HS-27A (cell line): ENCODE measurements at places on chromosomes 12 and 14.

DNA sequence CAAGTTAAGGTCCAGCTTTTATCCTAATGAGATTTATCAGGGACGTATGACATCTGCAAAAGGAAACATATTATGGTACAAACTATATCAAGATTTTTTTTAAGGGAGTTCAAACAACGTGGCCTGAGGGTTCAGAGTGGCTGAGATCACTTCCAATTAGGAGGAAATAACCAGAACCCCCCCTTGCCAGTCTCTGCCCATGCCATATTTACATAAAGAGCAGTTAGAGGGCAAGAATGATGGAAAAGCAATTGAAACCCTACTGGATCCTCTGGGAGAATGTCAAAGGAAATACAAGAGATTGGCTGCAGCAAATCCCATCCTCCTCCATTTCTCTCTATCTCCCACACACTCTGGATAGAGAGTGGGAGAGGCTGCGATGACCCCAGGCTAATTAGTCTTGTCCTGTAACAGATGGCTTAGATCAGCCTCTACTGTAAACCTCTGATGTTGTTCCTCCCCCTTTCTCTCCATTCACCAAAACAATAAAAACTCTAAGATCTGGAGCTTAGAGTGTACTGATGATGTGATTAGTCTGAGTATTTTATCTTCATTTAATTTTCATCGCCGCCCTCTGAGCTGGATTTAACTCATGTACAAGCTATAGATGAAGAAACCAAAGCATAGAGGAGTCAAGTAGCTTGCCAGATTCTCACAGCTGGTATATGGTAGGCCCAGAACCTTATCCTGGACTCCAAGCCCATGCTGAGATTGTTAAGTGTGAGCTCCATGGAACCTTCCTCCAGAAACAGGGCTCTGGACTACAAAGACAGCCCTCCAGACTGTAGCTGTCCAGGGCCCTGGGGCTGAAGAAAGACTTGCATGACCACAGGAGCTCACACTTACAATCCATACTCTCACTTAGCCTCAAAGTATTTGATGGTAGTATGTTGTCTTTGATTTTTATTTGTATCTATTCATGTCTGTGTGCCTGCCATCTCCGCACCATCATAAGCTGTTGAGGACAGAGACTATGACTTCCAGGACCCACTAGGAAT is 54.1 kb upstream of the GNG2 start:
- no peak for DNase-seq

DNA sequence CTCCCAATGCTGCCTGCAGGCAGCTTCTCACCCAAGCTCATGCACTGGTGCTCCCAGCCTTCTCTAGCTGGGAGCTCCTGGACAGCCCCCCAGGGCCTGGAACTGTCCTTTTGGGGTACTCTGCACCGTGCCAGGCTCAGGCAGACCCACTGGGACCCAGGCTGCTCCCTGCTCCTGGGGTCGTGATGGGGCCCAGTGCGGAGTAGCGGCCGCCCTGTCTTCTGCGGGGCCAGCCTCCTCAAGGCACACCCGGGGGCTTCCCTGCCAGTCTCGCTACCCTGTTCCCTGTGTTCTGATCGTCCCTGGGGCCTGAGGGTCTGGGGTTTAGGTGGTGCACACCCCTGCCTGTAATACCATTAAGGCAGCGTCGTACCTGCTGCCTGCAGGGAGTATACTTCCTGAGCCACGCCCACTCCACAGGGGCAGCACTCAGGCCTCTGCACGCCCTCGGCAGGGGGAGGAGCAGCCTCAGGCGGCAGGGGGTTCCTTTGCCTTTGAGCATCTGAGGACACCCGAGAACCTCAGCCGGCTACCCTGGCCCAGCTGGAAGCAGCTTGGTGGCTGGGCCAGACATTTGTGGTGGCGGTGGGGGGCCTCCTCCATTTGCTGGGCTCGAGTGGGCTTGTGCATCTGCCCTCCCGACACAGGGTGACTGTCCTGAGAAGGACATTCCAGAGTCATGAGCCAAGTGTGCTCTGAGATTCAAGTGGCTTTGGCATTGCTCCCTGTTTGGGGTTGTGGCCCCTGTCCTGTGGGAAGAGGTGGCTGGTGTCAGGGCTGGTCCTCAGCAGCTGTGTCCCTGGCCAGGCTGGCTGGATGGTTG is 9.2 kb upstream of the CRIP2 start:
- no peak for DNase-seq

DNA sequence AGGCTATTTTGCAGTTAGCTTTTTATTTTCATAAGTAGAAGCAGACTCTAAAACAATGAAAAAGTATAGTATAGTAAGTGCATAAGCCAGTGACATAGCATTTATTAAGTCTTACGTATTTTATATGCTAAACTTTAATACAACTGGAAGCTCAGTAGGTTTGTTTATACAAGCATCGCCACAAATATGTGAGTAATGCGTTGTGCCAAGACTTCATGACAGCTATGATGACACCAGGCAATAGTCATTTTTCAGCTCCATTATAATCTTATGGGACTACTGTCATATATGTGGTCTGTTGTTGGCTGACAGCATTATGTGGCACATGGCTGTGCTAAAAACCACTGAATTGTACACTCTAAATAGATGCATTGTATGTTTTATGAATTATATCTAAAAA is 40.3 kb downstream of the SLC38A2 start:
- DNase-seq: peak; percentile 52

- no peak for DNase-seq
Observed at GRCh38 chr14:20782280-20782890, 1.3 kb downstream of the RNASE6 start.

DNA sequence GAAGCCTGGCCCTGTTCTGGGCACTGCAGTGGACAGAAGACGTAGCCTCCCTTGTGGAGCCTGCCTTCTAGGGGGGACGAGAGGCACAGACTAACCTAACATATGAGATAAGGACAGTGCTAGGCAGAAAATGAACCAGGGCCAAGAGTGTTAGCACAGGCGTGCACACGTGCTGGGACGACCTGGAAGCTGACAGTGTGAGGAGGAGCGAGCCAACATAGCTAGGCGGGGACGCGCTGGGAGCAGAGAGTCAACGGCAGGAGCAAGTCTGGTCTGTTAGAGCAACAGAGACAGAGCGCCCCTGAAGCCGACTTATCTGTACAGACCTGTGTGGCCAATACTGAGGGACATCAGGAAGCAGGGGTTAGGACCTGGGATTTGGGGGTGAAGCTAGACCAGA is 8.0 kb downstream of the PXMP2 start:
- DNase-seq: no peak

DNA sequence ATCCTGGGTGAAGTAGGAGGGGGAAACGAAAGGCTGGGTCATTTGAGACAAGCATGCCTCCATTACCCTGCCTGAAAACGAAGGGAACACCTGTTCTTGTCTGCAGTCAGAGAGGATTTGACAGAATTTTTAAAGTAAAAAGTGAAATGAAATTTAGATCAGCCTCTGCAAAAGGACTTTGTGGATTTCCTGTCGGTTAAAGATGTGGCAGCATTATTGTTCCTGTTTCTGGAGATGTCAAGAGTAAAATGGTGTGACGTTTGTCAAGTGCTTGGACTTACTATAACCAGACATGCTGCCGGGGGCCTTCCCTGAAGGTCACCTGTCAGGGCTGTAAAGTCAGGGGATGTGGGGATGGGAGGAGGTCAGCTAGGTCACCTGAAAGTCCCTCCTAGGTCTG is 32.0 kb downstream of the NRXN3 start:
- DNase-seq: no peak

DNA sequence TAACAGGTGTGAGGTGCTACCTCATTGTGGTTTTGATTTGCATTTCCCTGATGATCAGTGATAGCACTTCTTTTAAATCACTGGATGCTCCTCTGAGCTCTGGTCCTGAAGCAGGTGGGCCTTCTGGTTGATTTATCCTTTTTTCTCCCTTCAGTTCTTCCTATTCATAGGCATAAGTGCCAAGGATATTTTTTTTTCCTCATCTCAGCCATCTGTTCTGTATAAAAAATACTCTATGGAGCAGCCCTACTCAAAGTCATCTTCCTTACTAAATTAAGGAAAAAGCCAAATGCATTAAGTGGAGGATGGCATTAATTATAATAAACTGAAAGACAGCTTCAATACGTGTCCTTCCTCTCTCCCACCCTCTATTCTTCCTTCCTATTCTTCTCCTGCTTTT is 18.4 kb downstream of the SPIC start:
- no peak for DNase-seq

- no peak for DNase-seq
Observed at GRCh38 chr12:8507596-8507995, 5.7 kb upstream of the CLEC4D start.

DNA sequence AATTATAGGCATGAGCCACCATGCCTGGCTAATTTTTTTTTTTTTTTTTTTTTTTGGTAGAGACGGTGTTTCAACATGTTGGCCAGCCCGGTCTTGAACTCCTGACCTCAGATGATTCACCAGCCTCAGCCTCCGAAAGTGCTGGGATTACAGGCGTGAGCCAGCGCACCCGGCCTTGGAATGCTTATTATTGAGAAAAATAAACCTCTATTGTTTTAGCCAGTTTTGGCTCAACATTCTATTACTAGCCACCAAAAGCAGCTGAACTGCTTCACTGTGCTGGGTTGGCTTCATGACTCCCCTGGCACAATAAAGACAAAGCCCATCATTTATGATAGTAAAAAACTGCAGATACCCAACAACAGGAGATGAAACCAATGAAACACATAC is 93.5 kb upstream of the CEP83 start:
- DNase-seq: no peak

DNA sequence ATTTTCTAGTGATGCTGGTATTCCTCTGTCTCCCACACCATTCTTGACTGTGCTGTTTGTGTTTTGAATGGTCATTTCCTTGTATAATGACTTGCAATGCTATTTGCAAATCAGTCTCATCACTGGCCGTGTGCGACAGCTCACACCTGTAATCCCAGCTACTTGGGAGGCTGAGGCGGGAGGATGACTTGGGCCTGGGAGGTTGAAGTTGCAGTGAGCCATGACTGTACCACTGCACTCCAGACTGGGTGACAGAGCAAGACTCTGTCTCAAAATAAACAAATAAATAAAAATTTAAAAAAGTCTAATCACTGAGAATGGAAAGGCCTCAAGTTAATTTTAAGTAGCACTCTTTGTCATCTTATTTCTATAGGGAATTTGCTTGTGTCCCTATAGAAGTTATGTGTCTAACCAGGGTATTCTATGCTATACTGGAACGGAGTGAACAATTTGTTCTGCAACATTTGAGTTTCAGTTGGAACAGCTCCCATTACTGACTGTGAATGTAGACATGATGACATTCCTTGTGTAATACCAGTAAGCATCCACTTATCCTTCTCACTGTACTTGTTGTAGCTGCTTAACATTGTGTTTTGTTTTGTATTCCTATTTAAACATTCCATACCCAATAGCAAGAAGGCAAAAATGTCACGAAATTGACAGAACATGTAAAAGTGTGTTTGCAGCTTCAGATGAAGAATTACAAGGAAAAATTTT is 126.3 kb downstream of the MGST1 start:
- no peak for DNase-seq

- DNase-seq: no peak
Observed at GRCh38 chr12:80293347-80293746, 150.7 kb upstream of the PTPRQ start.

DNA sequence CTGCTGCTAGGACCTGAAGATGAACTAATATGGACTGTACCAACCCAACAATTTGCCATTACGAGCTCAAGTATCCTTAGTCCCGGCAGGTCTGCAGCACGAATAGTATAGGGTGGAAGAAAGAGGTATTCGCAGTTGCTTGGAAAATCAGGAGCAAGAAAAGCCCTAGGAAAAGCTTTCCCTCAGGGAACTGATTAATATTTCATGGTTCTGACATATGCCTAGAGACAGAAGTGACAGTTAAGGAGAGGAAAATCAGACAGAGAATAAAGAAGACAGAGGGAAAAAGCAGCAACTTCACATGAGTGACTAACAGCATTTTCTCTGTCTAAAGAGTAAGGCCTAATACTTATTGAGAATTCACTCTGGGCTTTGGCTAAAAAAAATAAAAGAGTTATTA is 602.9 kb upstream of the ATP2B1 start:
- no peak for DNase-seq

- DNase-seq: no peak
Observed at GRCh38 chr14:74240794-74241651, 1.8 kb downstream of the VSX2 start.

GRCh38 chr12:30753751-30754382 is 884 bp downstream of the CAPRIN2 start:
- peak; percentile 43 for DNase-seq

- no peak for DNase-seq
Observed at GRCh38 chr14:58177125-58177524, 22.8 kb upstream of the ACTR10 start.

DNA sequence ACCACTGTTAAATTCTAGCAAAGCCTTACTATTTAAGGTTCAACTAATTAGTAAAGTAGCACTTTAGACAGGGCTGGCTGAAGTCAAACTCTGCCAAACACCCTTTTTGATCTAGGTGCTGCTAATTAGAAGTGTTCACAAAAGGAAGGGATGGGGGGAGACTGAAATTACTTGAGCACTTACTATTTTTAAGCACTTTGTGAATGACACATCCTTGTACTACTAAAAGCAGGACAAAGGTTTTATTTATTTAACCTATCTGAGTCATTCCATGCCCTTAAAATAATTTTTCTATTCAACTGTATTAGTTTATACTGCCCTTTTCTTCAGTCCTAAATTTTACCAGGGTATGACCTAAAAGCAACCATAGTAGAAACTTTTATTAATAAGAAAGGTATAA is 20.1 kb downstream of the MBIP start:
- DNase-seq: no peak

GRCh38 chr14:97592341-97592980 is 795.3 kb downstream of the VRK1 start:
- no peak for DNase-seq

GRCh38 chr14:57087841-57088240 is 180.9 kb downstream of the EXOC5 start:
- DNase-seq: no peak

DNA sequence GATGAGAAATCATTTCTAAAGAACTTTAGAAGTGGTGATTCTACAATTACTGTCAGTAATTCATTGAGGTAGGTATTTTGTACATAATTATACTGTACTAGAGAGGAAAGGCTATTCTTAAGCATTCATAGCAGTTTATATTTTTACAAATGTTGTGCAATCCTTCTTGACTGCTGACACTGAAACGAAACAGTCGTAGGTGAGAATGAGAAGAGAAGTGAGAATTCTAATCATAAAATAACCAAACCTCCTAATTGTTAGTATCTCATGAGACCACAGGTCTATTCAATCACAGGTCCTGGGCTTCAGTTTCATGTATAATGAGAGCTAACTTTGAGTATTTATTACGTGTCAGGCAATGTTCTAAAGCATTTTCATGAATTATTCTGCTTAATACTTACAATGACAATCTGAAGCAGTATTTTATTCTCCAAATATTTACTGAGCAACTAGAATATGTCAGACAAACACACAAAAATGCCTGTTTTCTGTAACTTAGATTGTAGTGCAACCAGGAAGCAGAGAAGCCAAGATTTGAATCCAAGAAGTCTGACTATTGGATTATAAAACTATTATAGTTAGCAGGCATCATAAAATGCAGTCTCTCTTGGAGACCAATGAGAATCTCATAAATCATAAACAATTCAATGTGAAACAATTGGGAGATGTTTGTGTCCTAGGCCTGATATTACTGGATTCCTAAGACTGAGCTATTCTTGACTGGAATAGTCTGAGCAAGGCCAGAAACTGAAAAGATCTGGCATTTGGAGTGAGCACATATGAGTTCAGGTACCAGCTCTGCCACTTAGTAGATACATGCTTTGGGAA is 24.3 kb downstream of the RERG start:
- no peak for DNase-seq
